Putamen (tissue), 1 donor: ENCODE measurements at places on chromosomes 2 and 18.

DNA sequence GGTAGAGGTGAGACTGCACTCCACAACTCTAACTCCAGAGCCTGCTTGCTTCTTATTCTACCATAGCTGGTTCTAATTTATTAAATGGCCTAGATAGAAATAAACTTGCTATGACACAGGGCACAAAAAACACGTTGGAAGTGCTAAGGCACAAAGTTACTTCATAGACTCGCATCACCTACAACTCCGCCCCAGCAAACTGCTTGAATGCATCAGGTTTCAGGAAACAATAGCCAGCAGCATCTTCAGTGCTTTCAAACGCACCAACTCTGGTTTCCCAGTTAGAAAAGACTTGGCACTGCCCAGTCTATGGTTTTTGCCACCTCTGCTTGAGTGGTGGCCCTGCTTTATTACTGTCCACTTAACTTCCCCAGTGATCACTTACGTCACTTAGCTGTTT lies 142.6 kb downstream of the RIF1 start:
- no peak for DNase-seq

DNA sequence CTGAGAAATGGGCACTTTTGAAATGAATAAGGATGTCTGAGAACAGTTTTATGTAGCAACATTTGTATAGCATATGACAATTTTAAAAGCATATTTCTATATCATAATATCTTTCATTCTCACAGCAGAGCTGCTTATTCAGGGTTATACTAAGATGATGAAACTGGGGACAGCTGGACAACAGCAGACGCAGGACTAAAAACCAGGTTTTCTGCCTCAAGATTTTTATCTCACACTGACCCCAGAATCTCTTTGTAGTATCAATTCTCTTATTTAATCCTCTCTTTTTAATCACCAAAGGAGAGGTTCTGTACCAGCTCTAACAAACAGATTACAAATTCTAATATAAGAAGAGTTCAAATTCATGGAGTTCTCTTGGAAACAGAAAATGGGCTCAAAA lies 74.2 kb upstream of the TFCP2L1 start:
- no peak for DNase-seq

GRCh38 chr18:48566589-48566988 lies 27.8 kb downstream of the CTIF start:
- no peak for DNase-seq

DNA sequence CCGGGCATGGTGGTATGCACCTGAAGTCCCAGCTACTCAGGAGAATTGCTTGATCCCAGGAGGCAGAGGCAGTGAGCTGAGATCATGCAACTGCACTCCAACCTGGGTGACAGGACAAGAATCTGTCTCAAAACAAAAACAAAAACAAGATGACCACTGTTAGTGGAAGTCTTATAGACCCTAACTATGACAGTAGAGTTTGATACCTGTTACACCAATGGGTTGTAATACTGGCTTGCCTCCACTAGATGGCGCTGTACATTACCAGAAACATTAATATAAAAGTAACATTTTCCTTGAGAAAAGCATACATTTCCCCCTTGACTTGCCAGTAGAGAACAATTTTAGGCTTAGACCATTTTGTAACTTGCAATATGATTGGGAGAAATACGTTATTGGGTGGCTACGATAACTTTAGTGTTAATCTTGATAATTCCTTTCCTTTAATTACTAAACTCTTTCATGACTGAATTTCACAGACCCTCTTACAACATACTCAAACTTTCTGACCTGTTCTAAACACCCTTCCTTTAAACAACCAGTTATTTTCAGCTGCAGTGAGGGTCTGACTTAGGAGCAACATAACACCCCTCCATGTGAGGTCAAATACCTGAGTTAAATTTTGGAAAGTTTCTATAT lies 19.5 kb downstream of the SLC25A52 start:
- DNase-seq, result no peak

DNA sequence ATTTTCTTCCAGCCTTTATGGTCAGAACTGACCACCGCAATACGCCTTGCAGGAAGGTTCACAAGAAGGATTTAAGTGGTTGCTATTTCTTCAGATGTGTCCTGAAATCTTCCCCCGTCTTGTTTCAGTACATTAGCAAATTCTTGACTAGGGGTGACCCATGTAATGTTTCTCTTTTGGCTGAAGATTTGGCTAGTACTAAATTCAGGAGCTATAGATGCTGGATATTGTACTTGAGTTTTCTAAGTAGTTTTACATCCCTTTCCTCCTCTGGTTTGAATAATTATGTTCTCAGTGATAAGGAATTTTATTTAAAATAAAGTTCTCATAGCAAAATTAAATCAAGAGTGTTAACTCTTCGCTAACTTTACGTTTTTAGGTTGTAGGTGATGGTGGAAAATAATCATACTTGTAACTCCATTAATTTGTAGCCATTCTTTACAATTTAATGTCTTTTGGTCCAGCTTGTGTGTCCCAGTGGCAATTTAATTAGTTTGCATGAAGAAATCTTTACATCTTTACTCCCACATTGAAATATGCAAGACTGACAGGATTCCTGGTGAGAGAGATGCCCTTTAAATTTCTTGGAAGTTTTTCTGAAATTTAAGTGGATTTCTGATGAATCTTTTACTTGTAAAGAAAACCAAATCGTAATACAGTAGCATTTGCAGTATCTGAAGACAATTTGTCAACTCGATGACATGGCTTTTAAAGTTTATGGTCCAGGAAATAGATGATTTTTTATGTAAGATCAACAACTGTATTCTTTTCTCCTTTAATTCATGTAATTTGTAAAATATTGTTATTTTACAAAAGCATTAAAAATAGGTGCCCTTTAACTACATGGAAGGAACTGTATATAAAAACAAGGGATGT lies 2.8 kb downstream of the PHLPP1 start:
- DNase-seq, result no peak

DNA sequence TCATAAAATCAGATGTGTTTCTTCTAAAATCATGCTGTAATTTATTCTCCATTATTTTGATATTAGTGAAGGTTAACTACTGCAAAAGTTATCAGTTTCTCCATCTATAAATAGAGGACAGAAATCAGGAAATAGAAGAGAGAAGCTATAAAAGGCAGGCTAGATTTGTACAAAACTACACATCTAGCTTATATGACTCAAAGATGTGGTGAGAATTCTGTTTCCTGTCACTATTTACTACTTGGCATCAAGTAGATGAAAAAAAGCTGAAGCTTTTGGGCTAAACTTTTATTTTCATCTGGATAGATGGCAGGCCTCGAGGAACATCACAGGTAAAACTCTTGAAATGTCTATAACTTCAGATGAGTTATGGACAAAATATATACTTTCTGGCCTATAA lies 49.8 kb upstream of the NAB1 start:
- DNase-seq, result no peak

GRCh38 chr2:236241181-236242056 lies 22.8 kb downstream of the ASB18 start:
- no peak for DNase-seq

- DNase-seq, result no peak
These were observed 52.0 kb downstream of the KIF5C start for GRCh38 chr2:148926981-148927401.
